ENCODE measurements at places on chromosomes 6 and 20. TPM values are rescaled to one million over a fixed set of nuclear protein-coding genes. Genes with fewer than 3 reads are reported as not detected.

The MRPS18B gene
- 103 TPM for total RNA-seq

The SIRPB1 gene
- total RNA-seq = 0.73 TPM

The BPI gene
- not detected for total RNA-seq

The COL9A3 gene
- total RNA-seq = 0.33 TPM

The RNF182 gene
- total RNA-seq = not detected
